Neuronal stem cell (in vitro differentiated cells): ENCODE measurements at places on chromosomes 6 and 20.

DNA sequence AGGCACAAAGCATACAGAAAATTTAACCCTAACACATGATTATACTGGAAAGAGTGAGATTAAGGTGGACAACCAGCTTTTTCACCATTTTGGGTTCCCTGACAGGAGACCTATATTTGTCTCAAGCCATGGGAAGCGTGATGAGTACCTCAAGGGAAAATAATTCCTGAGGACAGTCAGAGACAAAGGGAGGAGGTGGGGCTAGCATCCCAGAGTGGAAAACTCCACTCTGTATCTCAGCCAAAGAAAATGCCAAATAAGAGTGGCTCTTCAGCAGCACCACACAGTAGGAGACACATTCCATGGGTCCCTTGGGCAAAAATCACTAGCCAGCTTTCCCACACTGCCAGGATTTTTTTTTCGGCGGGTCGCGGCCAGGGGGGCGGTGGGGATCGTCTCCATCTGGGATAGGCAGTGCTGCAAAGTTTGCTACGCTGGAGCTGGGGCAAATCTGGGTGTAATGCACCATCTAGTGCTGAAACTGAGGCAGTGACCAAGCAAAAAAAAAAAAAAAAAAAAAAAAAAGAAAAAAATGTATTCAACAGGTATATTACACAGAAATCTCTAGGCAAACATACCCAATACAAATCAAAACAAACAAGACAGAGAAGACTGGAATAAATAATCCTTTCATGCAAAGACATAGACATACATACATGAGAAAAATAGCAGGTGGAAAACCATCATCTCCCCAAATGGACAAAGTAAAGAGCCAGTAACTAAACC lies 77.3 kb upstream of the SLC35F1 start:
- no peak overlapping the region for H3K27ac ChIP-seq
- DNase-seq, result peak; percentile 54
- peaks cover 8% of the 10 kb centered on the region for H3K27me3 ChIP-seq
- H3K4me1 ChIP-seq, result peaks cover 2% of the 10 kb centered on the region
- no peaks in the 10 kb centered on the region for H3K36me3 ChIP-seq

- H3K27me3 ChIP-seq, result peaks cover 3% of the 10 kb centered on the region
- no peak overlapping the region for H3K27ac ChIP-seq
- no peaks in the 10 kb centered on the region for H3K36me3 ChIP-seq
These were observed 61.4 kb upstream of the E2F3 start for GRCh38 chr6:20340068-20340848.

DNA sequence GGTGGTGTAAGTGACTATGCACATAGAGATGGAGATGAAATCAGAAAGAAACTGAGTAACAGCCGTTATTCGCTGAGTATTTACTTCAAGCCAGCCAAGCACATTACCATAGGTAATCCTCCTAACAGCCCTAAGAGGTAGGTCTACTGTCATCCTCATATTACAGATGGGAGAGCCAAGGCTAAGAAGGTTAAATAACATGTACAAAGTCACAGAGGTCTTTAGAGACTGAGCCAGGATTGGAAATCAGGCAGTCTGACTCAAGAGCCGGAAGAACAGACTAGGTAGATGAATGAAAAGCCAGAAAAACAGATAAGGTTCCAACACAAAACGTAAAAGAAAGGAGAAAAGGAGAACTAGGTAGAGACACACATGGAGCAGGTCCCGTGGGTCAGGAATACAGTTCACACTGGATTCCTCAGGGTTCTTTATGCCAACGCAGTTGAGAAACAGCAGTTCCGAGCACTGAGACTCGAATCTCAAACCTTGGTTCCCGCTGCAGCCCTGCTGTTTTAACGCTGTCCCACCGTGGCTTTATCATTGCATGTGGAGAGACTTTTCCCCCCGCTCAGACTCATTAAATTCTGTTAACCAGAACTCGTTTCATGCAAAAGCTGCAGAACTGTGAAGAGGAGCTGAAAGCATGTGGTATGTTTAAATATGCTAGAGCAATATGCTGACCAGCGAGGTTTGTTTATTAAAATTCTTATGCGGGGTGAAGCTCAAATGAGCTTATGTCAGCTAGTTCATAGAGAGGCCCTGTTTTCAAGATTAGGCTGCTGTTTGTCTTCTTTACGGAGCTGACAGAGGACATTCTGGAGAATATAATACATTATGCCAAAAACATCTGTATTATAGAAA lies 537.9 kb downstream of the CD83 start:
- H3K4me1 ChIP-seq, result peaks cover 2% of the 10 kb centered on the region
- H3K36me3 ChIP-seq, result no peaks in the 10 kb centered on the region
- DNase-seq, result no peak
- no peak overlapping the region for H3K4me3 ChIP-seq

DNA sequence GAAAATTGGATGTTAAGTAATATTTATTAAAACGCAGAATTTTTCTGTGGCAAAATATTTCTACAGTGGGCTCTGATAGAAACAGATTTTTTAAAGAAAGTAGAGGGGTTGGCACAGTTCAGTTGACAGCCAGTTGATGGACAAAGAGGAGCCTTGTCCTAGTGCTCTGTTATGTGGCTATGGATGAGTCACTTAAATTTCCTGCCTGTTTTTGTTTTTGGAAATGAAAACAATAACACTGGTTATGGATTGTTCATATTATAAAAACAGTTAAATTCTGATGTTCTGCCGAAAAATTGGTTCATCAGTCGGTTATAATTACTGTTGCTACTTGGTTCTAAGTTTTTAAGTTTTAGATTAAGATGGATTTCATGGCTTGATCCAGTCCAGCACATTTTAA lies 42.8 kb downstream of the MYO6 start:
- no peaks in the 10 kb centered on the region for H3K27me3 ChIP-seq
- no peaks in the 10 kb centered on the region for H3K36me3 ChIP-seq
- H3K27ac ChIP-seq, result no peak overlapping the region
- peaks cover 4% of the 10 kb centered on the region for H3K4me1 ChIP-seq
